Left ventricle myocardium inferior (tissue), 1 donor: ENCODE measurements at places on chromosomes 5 and 9. TPM values are rescaled to one million over a fixed set of nuclear protein-coding genes. Genes with fewer than 3 reads are reported as not detected.

The CRAT gene
- 85.3 TPM for total RNA-seq

The CMBL gene
- 50.4 TPM for total RNA-seq

The CLIC3 gene
- 1.6 TPM for total RNA-seq

The TMEM232 gene
- total RNA-seq, result 3.6 TPM

The SEMA4D gene
- total RNA-seq, result 17.1 TPM

The SPATA9 gene
- total RNA-seq, result not detected

The PCDHGA9 gene
- 3.9 TPM for total RNA-seq

The FBXO10 gene
- 6.7 TPM for total RNA-seq

The CCNG1 gene
- 80.8 TPM for total RNA-seq

The ABL1 gene
- total RNA-seq, result 30.7 TPM

The FBXW11 gene
- 69.0 TPM for total RNA-seq

The SPINK7 gene
- total RNA-seq, result not detected

The TXNDC8 gene
- total RNA-seq, result not detected

The CDC25C gene
- total RNA-seq, result not detected

DNA sequence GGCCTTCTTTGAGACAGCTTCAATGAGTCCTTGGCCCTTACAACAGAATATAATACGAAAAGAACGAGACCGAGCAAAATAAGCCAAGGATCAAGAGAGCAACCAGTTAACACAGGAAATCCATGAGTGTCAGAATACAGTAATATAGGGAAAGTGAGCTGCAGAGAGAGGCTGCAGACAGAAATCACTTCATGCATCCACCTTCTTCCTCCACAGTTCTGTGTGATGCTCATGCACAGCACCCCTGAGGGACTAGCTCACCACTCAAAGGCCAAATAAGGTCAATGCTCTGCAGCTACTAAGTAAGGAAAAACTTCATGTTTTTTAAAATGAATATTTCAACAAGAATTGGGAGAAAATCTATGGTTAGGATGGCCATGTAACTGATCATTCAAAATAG is 257.1 kb downstream of the MCTP1 start:
- DNase-seq, result no peak

DNA sequence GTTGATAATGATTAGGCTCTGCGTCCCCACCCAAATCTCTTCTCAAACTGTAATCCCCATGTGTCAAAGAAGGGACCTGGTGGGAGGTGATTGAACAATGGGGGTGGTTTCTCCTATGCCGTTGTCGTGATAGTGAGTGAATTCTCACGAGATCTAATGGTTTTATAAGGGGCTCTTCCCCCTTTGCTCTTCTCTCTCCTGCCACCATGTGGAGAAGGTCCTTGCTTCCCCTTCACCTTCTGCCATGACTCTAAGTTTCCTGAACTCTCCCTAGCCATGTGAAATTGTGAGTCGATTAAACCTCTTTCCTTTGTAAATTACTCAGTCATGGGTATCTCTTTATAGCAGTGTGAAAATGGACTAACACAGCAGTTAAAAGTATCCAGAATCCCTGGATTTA is 715.2 kb upstream of the DMAC1 start:
- no peak for DNase-seq

- no peak for DNase-seq
These were observed 261.8 kb downstream of the ARHGAP26 start for GRCh38 chr5:143031781-143032580.

- no peak for DNase-seq
These were observed 22.3 kb downstream of the NTNG2 start for GRCh38 chr9:132184124-132184523.

DNA sequence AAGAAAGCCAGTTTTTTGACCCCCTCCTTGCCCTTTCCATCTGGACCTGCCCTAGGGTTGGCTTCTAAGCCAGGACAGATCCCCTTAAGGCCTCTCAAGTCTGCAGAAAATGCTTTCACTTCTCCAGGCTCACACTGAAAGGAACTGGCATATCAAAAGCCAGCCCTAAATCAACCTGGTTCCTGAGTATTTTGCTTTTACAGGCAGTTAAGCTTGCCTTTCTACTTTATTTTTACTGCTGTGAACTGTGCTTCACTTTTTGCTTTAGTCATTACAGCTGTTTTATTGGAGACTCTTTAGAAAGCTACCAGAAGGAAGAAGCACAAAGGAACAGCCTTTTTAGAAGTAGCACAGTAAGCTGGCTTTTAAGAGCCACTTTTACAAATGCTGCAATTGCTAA is 5.0 kb downstream of the TARS1 start:
- no peak for DNase-seq

DNA sequence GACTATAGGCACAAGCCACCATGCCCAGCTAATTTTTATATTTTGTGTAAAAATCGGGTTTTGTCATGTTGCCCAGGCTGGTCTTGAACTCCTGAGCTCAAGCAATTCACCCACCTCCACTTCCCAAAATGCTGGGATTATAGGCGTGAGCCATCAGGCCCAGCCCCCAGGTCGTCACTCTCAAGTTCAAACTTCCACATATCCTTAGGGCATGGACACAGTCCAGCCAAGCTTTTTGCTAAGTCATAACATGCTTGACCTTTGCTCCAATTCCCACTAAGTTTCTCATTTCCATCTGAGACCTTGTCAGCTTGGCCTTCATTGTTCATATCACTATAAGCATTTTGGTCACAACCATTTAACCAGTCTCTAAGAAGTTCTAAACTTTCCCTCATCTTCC is 43.9 kb upstream of the ARAP3 start:
- DNase-seq, result no peak

DNA sequence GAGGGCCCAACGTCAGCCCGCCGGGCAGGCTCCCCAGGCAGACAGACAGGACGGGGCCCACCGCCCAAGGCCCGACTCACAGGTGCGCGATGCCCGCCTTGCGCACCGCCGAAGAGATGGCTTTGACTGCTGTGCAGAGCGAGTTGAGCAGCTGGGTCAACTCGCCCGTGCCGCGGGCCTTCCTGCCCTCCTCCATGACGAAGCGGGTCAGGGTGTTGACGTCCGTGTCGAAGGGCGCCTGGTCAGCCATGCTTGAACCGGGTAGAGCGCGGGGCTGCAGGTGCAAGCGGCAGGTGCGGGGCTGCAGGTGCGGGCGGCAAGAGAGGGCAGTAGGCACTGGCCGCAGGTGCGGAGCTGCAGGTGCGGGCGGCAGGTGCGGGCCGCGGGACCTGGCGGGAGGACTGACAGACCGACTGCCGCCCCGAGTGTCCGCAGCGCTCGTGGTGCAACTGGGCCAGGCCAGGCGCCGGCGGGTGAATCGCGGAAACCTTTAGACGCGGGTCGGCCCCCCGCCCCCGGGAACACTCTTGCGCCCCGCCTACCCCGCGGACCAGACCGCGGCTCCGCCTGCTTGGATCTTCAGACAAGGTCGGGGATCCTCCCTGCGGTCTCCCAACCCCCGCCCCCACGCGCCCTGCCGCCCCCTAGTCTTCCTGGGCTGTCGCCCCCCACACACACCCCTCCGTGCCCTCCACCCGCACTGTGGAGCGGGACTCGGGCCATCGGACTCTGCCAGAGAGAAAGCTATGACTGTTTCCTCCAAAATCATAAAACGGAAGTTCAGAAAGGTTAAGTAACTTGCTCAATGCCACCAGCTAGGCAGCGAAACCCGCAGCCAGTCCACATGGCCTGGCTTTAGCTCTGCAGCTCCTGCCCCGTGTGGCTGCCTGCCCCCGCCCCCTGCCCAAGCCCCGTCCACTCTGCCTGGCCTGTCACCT is at the start of gene FBP1:
TSS of gene FBP1 (minus strand) at position 458 of the 938 bp plus-strand sequence. CDS start at position 250, 208 bp downstream.
- DNase-seq, result peak; percentile 41

DNA sequence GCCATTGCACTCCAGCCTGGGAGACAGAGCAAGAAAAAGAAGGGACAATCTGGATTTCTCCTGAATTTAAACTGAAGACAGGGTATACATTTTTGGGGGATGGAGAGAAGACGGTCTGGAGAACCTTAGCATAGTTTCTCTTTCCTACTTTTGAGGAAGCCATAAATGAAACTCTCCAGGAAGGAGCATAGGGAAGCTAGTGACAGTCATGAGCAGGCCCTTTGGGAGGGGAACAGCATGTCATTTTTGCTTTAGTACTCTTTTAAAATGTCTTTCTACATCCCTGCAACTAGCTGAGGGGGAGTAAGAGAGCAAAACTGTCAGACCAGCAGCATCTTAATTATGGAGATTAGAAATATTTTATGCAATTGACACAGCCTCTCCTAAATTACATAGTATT is 8.2 kb upstream of the SLC44A1 start:
- DNase-seq, result no peak

- DNase-seq, result no peak
These were observed 46.1 kb downstream of the ARHGEF28 start for GRCh38 chr5:73672132-73672531.

DNA sequence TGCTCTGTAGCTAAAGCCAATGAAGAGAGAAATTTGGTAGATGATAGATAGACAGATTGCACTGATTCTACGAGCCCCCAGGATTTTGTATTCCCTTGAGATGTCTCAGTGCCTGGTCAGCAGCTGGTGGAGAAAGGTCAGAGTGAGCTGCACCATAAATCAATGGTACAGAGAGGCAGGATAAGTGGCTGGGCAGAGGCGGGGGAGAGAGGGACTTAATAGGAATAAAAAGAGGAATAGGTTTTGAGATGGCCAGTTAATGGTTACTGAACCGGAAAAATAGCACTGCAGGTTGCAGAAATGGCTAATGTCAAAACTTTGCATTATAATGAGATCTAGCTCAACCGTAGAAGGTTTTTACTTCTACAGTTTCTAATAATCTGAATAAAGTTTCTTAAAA is 47.9 kb upstream of the SLC12A2 start:
- DNase-seq, result no peak

- DNase-seq, result no peak
These were observed 200.8 kb upstream of the MEF2C start for GRCh38 chr5:89083791-89084190.

DNA sequence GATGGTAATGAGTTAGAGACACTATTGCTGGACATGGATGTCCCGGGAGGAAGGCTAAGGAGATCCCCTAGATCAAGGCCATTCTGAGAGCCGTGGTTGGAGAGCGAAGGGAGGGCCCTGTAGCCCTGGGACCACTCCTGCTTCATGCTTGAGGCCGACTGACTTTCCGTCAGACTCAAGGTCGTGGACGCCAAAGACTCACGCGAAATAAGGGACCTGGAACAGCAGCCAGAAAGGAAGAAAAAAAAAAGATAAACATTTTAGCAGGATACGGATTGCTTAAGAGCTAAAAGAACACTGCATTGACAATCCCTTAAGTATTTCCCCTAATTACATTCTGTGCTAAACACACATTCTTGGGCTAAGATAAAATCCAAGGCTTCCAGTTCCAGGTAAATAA is 181.2 kb downstream of the GLIS3 start:
- DNase-seq, result no peak

- no peak for DNase-seq
These were observed 10.4 kb downstream of the MED27 start for GRCh38 chr9:132069046-132069898.

DNA sequence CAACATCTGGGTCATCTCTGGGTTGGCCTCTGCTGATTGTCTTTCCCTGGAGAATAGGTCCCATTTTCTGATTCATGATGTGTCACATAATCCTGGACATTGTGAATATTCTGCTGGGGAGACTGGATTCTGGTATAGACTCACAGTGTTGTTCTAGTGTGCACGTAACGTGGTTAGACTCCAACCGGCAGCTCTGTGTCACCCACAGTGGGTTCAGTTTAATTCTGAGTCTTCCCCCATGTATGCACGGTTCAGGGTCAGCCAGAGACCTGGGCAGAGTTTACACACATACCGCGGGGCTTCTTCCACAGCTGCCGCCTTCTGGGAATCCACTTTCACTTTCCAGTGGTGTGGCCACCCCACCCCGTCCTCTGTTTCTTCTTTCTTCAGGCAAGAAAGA is 38.0 kb upstream of the LRRC14B start:
- DNase-seq, result no peak

DNA sequence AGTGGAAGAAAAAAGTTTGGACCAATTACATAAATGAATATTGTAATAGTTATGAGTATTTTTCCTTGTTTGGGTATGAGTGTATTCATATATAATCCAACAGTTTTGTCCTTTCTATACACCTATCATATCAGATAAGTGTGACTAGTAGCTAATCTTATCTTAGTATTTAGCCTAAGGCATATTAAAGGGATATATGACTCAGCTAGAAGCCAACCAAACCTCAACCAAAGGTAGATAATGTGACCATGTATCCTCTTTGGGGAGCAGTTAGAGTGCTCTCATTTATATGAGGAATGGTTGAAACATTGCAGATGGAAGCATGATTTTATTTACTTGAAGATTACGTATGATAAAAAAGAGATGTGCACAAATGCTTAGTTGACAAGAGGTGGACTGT is 370.0 kb upstream of the CTNND2 start:
- DNase-seq, result no peak

DNA sequence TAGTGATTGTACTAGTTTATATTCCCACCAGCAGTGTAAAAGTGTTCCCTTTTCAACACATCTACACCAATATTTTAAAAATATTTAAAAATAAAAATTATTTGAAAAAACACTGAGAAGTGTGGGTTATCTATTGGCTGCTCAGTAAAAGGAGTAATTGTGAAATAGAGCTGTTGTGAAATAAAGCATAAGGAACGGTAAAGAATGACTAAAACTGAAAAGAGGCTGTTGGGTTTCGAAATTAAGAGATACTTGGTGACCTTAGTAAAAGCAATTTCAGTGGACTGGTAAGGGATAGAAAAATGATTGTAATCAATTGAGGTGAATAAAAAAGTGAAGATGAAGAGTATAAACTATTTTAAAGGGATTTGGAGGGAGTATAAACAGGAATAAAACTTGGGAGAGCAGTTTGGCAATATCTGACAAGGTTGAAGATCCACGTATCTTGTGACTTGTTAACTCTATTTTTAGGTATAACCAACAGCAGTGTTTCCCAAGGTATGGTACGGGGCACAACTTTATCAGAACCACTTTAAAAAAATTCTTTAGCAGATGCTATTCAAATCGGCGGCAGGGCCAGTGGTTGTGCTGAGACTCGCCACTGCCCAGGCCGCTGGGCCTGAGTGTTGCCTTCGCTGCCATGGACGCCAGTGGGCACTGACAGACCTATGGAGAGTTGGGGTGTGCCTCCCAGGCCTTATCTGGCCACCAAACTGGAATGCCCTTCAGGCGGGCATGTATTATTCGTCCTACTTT is 63.3 kb downstream of the TMEM38B start:
- DNase-seq, result no peak

- no peak for DNase-seq
These were observed 102.9 kb downstream of the LIFR start for GRCh38 chr5:38453506-38453905.

- DNase-seq, result no peak
These were observed 25.6 kb upstream of the SPATA31D4 start for GRCh38 chr9:81902626-81903025.
